ENCODE measurements at places on chromosomes 5 and 9.

DNA sequence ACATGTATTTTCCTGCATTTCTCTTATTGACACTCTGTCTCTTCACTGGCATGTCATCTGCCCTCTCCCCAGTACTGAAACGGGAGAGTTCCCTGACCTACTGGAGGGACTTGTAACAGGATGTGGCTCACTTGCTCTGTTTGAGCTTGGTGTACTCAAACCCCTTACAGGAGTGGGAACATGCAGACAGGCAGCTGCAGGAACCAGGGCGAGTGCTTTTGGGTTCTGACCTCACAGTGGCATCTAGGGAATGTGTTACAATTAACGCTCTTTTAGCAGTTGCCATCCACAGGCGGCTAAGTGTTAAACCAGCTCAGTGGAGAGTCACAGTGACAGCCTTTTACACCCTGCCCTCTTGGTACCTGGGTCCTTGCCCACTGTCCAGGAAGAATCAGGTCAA, 300.3 kb upstream of the GRAMD2B start:
- DNase-seq, result no peak

DNA sequence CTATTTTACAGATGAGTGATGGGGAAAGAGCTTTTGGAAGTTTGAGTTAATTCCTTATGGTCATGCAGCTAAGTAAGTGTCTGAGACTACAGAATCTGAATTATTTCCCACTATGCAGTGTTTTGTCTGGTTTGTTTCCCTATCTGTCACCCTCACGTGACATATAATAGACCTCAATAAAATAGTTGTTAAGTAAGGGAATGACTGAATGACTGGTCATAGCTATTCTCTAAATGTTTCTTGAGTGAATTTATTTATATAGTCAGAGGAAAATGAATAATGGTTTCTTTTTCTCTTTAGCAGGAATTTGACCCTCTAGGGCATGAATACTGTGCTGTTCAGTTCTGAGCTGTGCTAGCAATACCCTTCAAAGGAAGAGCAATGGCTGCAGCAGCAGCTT, 10.3 kb downstream of the TRIM32 start:
- DNase-seq, result no peak

DNA sequence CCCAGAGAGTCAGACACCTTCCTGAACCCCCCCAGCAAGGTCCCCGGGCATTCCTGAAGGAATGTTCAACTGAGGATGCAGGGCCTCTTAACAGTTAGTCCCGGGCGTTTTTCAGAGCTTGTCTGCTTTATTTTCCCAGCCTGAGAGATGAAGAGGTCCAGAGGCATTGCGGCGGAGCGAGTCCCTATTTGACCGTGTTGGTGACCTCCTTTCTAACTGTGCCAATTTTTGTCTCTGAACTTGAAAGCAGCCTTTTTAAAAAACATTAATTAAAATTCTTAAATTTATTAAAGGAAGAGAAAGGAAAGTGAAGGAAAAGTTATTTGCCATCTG, 433 bp upstream of the PTAR1 start:
- DNase-seq, result no peak

DNA sequence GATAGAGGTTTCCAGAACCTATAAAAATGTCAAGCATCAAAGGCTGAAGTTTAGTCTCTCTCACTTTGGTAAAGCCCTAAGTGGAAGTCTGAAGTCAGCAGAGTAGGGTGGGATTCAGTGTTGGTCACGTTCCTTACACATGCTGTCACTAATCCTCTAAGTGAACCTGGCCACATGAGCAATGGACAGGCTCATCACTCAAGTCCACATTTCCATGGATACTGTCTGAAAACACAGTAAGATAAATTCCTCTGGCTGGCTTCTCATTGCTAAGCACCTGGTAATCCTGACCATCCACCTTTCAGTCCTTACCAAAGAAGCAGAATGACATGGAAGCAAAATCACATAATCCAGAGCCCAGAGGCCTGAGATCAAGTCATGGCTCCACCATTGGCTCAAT, 43.8 kb downstream of the GNA14 start:
- DNase-seq, result no peak

DNA sequence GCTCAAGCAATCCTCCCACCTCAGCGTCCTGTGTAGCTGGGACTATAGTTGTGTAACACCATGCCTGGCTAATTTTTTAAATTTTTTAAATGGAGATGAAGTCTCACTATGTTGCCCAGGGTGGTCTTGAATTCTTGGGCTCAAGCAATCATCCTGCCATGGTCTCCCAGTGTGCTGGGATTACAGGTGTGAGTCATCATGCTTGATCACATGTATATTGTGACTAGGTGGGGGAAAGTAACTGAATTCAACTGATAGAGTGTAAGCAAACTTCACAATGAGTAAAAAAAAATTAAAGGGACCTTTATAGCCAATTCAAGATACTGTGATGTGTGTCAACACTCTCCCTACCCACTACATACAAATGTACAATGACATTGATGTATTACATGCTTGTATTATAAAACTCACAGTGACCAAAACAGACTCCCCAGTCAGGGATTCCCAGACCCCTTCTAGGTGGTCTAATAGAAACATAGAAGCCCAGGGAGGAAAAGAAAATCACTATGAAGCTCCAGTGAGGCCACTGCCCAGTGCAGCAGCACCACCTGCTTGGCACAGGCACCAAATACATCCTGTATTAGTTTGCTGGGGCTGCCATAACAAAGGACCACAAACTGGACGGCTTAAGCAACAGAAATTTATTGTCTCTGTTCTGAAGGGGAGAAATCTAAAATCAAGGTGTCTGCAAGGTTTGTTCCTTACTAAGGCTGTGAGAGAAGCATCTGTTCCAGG, 8.8 kb downstream of the PLGRKT start:
- DNase-seq, result no peak

GRCh38 chr5:158205992-158206391, 347.0 kb upstream of the CLINT1 start:
- no peak for DNase-seq

GRCh38 chr5:172403817-172404216, 50.5 kb downstream of the SH3PXD2B start:
- no peak for DNase-seq

GRCh38 chr5:180790020-180790419, 12.6 kb downstream of the MGAT1 start:
- no peak for DNase-seq

- DNase-seq, result no peak
Measured at GRCh38 chr5:152560512-152561137, 155.5 kb upstream of the NMUR2 start.

GRCh38 chr9:110048976-110049698, 158.8 kb downstream of the C9orf152 start:
- peak; percentile 6 for DNase-seq

DNA sequence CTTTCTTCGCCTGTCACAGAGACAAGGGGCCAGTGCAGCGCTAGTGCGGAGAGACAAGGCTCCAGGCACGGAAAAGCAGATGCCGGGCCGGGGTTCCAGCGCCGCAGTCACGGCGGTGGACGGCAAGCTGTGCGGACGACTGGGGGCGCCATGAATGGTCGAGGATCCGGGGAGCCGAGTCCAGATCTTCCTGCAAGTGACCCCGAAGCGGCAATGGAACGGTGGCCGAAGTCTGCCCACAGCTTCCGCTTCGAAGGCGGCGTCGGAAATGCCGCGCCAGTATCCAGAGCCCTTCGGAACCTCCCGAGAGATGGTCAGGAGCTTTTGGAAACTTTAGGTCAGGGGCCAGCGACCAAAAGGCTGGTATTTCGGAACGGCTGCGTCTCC, 601 bp upstream of the FAF2 start:
- no peak for DNase-seq

Measured in stimulated activated CD4-positive, alpha-beta T cell treated with anti-CD3 and anti-CD28 coated beads, Interleukin-1b, Interleukin-23, amount 100 ng/mL, for 1 hour (primary cell).